ENCODE measurements at places on chromosomes 13 and 19.

DNA sequence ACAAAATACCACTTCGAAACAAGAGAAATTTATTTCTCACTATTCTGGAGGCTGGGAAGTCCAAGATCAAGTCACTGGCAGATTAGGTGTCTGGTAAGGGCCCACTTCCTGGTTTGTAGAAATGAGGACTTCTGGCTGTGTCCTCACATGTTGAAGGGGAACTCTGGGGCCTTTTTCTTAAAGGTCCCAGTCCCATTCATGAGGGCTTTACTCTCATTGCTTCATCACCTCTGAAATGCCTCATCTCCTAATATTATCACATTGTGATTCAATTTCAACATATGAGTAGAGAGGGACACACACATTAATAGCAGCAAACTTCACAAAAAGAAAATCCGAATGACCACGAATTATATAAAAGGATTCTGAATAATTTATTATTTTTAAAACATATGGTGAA lies 21.6 kb upstream of the SIGLEC14 start:
- no peak for DNase-seq

DNA sequence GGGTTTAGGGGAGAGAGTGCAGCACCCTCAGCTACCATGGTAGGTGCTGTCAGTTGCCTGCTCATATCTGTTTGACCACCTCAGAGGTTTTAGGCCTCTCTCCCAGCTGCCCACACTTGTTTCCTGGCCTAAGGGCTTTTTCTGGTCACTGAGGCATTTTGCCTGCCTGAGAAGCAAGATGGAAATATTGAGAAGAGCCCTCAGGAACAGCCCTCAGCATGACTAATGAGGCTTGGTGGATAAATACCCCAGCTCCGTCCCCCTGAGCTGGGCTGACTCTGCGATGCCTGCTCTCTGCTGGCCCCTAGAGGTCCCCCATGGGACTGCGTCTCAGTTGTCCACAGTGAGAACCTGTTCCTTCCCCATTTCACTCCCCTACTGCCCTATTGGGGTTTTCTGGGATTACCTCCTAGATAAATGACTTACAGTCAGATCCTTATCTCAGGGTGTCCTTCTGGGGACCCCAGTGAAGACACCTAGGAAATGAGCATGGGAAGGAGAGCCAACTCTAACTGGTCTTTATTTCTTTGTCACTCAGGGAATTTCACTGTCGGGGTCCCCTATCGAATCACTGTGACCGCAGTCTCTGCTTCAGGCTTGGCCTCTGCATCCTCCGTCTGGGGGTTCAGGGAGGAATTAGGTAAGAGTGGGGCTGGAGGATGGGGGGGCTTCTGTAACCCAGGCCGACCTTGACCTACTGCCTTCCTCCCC lies 13.3 kb downstream of the PALM3 start:
- DNase-seq, result peak; percentile 89

GRCh38 chr19:2618611-2619010 lies 83.9 kb downstream of the GNG7 start:
- peak; percentile 88 for DNase-seq

GRCh38 chr19:681029-682019 lies 5.1 kb downstream of the FSTL3 start:
- DNase-seq, result no peak

- no peak for DNase-seq
Observed at GRCh38 chr13:73903561-73903960, 230.6 kb downstream of the KLF12 start.

DNA sequence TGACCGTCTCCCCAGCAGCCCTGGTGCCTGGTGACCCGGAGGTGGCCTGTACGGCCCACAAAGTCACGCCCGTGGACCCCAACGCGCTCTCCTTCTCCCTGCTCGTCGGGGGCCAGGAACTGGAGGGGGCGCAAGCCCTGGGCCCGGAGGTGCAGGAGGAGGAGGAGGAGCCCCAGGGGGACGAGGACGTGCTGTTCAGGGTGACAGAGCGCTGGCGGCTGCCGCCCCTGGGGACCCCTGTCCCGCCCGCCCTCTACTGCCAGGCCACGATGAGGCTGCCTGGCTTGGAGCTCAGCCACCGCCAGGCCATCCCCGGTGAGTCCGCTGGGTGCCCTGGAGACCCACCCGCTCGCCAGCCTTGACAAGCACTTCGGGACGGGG lies 2.2 kb downstream of the MADCAM1 start:
- DNase-seq, result no peak

- DNase-seq, result peak; percentile 55
Observed at GRCh38 chr19:15452111-15453047, 2.6 kb upstream of the WIZ start.
